ENCODE measurements at places on chromosomes 1 and 21.

- DNase-seq: no peak
Observed at GRCh38 chr1:180921891-180922630, 9.4 kb downstream of the KIAA1614 start.

GRCh38 chr1:230278376-230278775, 147.8 kb downstream of the PGBD5 start:
- DNase-seq: no peak

DNA sequence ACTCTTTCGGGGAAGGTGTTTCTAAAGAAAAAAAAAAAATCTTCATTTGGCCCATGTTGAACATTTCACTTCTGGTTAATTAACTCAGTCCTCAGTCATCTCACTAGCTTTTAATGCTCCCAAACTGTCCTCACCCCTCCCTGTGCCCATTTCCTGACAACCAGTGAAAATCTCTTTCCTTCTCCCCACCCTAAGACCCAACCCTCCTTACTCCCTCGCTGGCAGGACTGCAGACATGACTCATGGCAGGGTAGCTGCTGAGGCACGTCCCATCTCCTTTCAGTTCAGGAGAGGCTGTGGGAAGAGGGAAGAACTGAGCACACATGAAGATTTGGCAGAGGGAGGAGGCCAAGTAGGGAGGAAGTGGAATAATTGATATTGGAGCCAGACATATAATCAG, 12.6 kb downstream of the PKP1 start:
- DNase-seq: no peak

DNA sequence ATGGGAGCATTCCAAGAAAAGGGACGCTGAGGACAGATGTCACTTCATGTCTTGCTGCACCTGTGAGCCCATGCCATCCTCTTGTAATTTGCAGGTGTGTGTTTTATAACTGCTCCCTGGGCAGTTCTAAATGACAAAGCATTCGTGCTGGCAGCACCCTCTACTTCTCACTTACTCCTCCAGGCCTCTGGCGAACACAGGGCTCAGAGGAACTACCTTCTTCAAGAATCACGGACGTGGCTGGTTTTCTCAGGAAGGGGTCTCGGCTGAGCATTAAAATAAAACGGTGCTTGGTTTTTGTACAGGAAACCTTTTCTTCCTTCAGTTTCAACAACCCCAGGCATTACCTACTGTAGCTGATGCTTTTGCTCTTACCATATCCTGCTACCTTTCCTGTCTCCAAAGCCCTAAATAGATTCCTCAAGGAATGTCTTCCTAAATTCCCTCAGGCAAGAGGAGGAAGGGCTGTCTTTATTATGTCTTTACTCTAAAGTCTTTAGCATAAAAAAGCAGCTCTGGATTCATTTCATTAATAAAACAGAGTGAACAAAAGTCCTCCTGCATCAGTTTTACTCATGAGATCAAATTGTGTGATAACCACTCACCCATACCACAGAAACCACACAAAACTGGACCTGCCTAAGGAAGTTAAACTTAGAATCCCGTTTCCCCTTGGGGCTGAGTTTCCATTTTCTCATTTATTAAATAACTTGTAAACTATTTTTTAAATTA, 79.0 kb upstream of the MAP10 start:
- DNase-seq: no peak

- no peak for DNase-seq
Observed at GRCh38 chr1:39632682-39633417, 6.6 kb downstream of the HEYL start.

DNA sequence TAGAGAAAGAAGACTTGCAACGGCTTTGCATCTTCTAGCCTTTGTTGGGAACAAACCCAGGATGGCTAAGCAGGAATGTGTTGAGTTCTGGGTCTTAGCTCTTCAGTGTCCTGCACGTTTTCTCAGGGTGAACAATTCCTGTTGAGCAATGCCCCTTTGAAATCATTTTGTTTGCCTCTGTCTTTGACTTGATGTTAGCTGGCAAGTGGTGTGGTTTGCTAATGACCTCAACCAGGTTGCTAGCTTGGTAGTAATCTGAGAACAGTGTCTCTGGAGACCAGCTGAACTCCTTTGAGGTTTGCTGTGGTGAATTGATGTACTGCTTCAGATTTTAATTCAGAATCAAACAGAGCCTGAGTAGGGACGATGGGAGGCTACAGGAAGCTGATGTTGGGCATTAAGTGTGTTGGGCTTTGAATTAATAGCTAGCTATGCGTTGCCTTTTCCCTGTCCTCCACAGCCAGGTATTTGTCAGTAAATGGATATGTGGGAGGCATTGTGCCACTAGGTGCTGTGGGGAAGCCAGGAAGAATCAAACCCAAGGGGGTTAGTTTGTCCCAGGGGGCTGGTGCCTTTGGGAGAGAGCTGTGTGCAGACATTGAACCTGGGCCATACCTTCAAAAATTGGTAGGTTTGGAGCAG, 23.3 kb upstream of the SRSF10 start:
- no peak for DNase-seq

- no peak for DNase-seq
Observed at GRCh38 chr21:45894450-45894825, 87.1 kb upstream of the COL6A1 start.

GRCh38 chr1:118100686-118101514, 84.1 kb downstream of the SPAG17 start:
- no peak for DNase-seq

DNA sequence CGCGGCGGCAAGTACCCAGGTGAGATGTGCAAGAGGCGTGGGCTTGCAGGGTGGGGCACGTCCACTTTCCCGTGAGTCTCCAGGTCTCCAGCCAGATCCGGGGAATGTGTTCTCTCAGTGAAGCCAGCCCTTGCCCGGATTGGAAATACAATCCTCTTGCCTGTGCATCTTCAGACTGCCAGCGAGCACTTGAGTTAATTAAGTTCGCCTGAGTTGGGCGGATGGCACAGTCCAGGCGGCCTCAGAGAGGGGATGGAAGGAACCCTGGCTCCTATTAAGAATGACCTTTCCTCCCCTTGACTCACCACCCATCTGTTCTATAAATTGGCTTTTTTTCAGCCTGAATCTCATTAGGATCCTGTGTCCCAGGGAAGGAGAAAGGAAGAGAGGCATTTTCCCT, 33.3 kb upstream of the CNTN2 start:
- DNase-seq: no peak

GRCh38 chr1:245823408-245824147, 668.8 kb downstream of the KIF26B start:
- DNase-seq: no peak

GRCh38 chr1:51000160-51000559, 30.1 kb downstream of the CDKN2C start:
- DNase-seq: no peak

DNA sequence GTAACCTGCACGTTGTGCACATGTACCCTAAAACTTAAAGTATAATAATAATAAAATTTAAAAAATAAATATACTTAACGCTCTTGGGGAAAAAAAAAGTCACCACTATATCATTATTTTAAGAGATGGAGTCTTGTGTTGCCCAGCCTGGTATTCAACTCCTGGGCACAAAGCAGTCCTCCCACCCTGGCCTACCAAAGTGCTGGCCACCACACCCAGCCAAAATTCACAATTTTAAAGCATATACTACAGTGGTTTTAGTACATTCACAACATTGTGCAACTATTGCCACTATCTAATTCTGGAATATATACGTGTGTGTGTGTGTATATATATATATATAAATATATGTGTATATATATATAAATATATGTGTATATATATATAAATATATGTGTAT, 5.9 kb downstream of the HMGN2 start:
- DNase-seq: no peak

GRCh38 chr1:157105298-157105987, 5.8 kb upstream of the ETV3L start:
- no peak for DNase-seq

DNA sequence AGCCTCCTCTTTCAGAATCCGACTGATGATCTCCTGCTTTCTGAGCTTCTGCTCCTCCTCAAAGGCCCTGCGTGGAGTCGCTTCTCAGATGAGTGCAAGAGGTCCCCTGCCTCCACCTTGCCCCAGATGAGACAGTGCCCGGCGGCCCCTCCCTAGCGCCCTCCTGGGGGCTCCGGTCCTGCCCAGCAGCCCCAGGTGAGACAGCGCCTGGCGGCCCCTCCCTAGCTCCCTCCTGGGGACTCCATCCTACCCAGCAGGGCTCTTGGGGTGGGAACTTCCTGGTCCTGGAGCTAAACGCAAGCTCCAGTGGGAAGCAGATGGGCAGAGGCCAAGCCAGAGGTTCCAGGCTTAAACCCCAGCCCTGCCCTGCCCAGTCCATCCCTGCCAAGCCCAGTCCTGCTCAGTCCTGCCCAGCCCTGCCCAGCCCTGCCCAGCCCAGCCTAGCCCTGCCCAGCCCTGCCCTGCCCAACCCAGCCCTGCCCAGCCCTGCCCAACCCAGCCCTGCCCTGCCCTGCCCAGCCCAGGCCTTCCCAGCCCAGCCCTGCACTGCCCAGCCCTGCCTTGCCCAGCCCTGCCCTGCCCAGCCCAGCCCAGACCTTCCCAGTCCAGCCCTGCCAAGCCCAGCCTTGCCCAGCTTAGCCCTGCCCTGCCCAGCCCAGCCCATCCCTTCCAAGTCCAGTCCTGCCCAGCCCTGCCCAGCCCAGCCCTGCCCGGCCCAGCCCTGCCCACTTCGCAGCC, 34.6 kb downstream of the CFAP74 start:
- DNase-seq: no peak

DNA sequence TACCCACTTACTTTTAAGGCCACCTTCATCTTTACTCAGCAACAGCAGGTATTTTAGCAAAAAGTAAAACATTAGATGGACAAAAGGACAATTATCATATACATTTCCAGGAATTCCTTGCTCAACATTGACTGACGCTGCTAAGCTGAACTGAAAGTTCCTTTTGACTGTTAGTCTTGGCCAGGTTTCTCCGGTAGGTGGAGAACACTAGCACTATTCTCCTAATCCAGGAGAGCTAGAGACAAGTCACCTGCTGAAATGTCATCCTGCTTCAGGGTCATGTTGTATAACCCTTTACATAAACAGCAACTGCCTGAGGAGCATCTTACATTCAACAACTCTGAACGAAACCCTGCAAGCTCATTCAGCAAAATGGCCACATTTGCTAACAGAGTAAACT, 109.0 kb upstream of the ESRRG start:
- no peak for DNase-seq

- no peak for DNase-seq
Observed at GRCh38 chr1:201553496-201554189, 14.7 kb downstream of the NAV1 start.

DNA sequence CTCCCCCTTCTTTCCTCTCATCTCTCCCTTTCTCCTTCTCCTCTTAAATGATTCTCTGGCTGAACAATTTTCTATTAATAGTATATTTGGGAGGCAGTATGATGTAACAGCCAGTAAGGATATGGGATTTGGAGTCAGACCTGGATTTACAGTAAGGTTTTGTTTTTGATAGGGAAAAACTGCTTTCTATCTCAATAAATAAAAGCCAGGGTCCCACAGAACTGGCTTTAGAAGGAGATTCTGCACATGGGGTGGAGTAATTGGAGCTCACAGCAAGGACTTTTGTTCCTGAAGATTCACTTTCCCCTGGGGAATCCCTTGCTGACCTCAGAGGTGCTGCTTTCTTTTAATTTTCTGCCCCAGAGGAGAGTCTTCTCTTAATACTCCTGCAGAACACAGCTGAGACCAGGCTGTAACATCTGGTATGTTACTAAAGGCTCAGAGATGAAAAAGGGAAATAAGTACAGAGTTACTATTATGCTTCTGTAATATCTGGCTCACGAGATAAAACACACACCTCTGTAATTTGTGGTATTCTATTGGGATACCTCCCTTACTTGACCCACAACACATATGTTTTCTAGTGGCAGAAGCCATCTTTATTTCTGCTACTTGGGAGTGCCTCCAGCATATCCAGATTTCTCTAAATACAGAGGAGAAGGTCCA, 13.4 kb downstream of the EPB41 start:
- no peak for DNase-seq

GRCh38 chr1:63812071-63812700, 38.4 kb downstream of the ROR1 start:
- DNase-seq: no peak

DNA sequence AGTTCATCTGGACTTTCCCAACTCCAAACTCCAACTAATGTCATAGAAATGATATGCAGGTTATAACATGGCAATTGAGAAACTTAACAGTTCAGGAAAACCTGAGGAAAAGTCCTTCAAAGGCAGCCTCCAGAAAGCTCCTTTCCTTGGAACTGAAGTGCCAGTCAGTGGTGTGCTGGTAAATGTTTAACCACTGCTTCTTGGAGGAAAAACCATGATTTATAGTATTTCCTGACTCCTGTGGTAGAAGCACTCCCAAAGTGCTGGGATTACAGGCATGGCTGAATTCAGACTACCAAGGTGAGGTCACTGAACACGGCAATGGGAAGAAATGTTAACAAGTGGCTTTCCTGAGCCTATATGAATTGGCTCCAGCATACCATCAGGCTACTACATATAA, 26.7 kb upstream of the ZNHIT6 start:
- DNase-seq: no peak

DNA sequence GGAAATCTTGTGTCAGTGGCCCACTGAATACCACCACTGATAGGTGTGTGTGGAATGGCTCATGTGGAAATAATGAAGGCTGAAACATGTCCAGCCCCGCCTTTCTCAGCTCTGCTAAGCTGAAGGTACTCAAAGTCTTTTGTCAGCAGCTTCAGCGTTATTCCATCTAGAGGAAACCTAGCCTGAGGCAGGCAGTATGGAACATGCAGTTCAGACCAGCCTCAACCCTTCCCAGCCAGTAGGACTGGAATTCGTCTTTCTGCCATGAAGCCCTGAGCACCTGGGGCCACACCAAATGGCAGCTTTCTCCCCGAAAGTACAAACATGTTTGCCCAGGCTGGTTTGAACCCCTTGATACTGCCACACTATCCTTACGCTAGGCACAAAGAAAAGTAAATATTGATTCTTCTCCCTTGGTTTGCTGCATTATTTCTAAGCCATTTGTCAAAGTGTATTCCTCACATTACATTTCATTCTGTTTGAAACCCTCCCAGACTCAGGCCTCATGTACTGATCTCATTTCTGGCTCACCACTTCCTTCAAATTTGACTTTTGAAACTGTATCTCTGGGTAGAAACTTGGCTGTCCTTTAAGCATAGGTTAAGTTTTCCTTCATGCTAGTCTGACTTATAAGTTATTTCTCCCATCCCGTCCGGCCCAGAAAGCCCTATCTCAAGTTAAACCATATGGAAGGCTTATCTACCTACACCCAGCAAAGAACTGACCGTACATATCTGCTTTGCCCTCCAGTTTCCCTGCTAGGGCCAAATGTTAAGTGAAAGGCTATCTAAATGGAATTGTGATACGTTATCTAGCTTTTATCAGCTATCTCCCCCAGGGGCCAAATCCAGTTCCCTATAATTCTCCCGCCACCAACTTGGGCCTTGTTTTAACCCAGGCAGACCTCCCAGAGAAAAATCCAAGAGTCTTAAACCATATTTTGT, 45.7 kb upstream of the HOOK1 start:
- DNase-seq: no peak

DNA sequence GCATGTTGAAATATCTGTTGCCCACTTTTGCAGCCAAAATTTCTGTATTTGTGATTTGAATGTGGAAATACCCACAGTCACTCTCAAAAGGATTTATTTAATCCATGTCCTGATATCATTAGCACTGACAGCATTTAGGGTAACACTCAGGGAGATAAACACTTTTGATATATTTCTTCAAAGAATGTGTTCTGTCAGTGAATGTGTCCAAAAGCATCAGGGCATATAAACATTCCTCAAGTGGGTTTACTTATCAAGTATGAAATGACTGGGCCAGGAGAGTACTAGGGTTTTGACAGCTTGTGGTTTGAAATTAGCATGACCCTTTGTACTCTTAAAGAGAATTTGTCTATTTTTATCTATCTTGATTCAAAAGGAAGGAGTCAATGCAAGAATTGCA, 1302.1 kb upstream of the ADGRL2 start:
- no peak for DNase-seq

- DNase-seq: no peak
Observed at GRCh38 chr21:41393876-41394465, 32.1 kb upstream of the MX1 start.

Data from stimulated activated CD8-positive, alpha-beta memory T cell treated with anti-CD3 and anti-CD28 coated beads, Interleukin-15, amount 100 ng/mL, for 1 hour (primary cell).